NCI-H1417 (cell line): ENCODE measurements at places on chromosomes 11 and 22.

GRCh38 chr22:33640900-33641299 lies 279.4 kb downstream of the LARGE1 start:
- peak; percentile 59 for DNase-seq

DNA sequence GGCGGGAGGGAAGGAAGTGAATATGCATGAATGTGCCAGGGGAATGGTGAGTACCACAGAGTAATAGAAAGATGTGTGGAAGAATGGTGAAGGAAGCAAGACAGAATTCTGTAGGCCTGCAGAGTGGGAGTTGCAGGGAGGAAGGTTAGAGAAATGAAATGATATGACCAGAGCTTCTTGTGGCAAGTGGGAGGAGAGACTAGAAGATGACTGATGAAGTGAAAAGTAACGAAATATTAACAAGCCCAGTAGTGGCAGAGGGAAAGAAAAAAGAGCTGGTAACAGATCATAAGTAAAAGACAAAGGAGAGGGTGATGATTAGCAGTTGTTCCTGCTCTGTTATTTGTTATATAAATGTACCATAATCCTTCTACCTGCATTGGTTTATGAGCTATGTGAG lies 1.0 kb upstream of the ALKBH8 start:
- no peak for DNase-seq

- DNase-seq: no peak
Measured at GRCh38 chr22:17284888-17285287, 65.7 kb upstream of the ADA2 start.

- no peak for DNase-seq
Measured at GRCh38 chr11:61375761-61376108, 13.6 kb downstream of the TMEM138 start.

- DNase-seq: no peak
Measured at GRCh38 chr11:117433717-117434116, 106.1 kb downstream of the CEP164 start.

DNA sequence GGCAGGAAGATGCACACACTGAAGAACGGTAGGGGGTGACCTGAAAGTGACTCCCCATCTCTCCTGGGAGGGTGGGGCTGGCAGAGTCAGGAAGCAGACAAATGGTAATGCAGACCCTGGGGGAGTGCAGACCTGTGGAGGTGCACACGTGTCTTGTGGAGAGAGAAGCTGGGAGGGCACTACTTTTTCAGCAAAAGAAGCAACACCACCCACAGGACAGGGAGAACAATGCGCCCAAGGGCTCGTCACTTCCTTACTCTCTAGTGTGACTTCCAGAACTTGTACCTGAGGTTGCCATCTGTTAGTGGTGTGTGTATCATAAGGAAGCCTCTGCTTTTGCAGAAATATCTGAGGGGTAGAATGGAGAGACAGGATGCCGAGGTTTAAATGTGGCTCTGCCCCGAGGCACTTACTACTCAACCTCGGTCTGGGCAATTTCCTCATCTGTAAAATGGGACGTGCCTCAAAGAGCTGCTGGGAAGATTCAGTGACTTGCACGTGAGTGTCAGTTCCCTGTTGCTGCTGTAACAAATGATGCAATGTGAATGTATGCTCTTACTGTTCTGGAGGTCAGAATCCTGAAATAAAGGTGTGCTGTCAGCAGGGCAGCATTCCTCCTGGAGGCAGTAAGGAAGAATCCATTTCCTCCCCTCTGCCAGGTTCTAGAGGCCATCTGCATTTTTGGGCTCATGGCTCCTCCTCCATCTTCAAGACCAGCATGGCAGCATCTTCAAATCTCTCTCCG lies 323.4 kb downstream of the SHANK2 start:
- DNase-seq: no peak

DNA sequence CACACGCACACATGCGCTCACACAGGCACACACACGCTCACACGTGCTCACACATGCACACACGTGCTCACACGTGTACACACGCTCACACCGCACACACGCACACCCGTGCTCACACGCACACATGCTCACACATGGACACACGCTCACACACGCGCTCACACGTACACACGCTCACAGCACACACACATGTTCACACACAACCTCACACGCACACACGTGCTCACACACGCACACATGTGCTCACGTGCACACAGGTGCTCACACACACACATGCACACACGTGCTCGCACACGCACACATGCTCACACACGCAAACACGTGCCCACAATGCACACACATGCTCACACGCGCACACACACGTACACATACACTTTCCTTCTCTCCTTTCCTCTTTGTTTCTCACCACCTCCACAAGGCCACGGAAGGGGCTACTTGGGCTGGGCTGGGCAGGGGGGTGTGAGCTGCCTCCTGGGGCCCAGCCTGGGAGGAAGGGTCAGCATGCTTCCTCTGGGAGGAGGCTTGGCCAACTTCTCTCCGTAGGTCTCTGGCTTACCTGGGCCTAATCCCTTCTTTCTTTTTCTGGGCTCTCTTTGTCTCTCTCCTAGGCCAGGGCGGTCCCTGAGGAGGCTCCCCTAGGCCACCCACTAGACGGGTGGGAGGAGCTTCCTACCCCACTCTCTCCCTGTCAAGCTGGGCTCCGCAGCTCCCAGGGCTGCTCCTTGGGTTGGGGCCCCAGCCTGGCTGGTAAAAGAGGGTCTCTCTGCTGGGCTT lies 34.5 kb upstream of the PARVG start:
- no peak for DNase-seq

GRCh38 chr11:65129649-65130441 lies 4.5 kb downstream of the SYVN1 start:
- no peak for DNase-seq

GRCh38 chr11:103420593-103420992 lies 311.4 kb downstream of the DYNC2H1 start:
- DNase-seq: no peak

- peak; percentile 2 for DNase-seq
Measured at GRCh38 chr11:104333977-104334376, 170.0 kb upstream of the PDGFD start.

DNA sequence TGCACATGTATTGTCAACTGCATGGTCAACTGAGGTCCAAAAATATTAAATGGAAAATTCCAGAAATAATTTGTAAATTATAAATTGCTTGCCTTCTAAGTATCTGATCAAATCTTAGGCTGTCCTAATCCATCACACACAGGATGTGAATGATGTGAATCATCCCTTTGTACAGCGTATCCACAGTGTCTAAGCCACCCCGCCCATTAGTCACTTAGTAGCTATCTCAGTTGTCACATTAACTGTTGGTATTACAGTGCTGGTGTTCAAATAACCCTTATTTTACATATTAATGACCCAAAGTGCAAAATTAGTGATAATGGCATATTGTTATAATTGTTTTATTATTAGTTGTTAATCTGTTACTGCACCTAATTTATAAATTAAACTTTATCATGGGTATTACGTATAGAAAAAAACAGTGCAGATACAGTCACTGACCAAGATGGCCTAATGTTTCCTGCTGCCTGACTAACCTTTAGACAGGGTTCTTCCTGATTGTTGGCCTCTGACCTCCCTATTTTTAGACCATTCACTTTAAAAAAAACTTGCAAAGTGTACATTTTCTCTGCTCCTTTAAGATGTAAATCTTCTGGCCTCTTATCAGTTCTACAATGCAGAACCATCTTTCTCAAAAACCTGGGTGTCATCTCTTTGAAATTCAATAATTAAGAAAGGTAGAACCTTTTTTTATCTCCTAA lies 2.9 kb upstream of the SVIP start:
- no peak for DNase-seq

- no peak for DNase-seq
Measured at GRCh38 chr11:102926961-102927623, 28.4 kb downstream of the MMP13 start.

DNA sequence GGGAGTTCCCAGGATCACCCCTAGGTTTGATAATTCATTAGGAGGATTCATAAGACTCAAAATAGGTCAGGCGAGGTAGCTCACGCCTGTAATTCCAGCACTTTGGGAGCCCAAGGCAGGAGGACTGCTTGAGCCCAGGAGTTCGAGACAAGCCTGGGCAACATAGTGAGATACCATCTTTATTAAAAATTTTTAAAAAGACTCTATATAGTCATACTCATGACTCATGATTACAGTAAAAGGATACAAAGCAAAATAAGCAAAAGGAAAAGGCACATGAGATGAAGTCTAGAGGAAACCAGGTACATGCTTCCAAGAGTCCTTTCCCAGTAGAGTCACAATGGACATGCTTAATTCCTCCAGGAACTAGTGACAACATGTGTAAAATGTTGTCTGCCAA lies 13.9 kb upstream of the PTS start:
- DNase-seq: no peak

GRCh38 chr22:26401726-26402125 lies 27.3 kb upstream of the ASPHD2 start:
- no peak for DNase-seq

DNA sequence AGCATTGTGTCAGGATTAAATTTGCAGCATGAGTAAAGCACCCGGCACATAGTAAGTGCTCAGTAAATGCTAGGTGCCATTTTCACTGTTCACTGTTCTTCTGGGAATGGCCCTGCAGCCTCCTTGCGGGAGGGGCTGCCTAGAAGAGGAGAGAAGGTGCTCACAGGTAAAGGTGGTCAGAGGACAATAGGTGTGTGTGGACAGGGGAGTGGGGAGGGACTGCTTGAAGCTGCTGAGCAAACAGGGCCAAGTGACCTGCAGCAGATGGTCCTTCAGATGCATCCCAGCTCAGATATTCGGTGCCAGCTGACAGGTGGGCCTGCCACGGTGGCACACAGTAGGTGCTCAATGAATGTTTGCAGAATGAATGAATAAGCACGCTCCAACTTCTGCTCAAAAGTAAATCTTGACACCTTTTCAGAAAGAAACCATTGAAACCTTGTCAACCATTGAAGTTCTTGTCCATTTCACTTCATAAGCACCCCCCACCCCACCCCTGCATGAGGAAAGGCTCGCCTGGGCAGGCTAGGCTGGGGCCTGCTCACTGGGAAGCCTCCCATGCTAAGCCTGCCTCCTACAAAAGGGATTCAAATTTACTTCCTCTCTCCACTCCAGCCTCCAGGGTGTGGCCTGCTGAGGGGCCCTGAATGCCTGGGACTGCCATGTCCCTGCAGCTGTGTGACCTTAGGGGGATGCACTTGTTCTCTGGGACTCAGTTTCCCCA lies 1.6 kb downstream of the KIAA0930 start:
- DNase-seq: no peak

- no peak for DNase-seq
Measured at GRCh38 chr22:43824724-43825420, 12.8 kb upstream of the EFCAB6 start.

DNA sequence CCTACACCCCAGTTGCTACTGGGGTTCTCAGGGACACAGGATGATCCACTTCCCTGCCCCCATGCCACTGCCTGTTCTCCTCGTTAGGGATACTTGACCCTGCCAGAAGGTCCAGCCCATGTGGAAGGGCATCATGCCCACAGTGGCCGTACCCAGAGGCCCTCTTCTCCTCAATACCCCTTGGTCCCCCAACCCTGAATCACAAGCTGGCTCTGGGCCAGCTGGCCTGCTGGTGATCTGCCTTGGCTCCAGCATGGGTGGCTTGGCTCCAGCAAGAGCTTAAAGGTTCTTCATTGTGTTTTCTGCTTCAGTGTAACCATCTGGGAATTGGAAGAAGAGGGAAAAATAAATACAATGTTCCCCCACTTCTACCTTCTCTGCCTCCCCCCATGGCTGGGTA lies 11.1 kb upstream of the TPBGL start:
- DNase-seq: no peak

GRCh38 chr22:46929710-46930204 lies 167.3 kb downstream of the TBC1D22A start:
- DNase-seq: no peak

DNA sequence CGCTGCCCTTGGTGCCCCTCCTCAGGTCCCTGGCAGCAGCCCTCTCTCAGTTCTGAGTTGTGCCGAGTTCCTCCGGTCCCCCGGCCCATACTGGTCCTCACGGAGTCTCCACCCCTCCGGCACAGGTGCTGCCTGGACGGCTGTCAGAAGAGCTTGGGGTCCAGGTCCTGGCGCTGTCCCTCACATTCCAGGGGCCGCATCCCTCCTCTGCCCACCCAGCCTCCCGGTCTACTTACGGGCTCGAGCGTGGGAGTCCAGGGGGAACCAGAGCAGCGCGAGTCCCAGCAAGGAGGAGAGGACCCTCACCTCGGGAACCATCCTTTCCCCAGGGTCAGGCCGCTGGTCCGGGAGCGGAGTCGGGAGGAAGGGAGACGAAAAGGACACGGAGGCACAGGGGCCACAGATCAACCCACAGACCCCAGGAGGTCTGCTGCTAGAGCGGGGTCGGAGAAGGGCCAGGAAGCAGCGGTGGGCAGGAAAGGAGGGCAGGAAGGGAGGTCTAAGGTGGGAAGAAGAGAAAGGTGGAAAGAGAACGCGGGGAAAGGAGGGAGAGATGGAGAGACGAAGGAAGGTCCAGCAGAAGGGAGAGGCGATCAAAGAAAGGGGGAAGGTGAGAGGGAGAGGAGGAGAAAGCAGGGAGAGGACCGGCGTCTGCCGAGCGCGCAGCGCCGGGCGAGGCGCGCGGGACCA lies 510 bp downstream of the CHRDL2 start:
- no peak for DNase-seq

- DNase-seq: no peak
Measured at GRCh38 chr11:94150704-94151685, 22.4 kb downstream of the PANX1 start.

DNA sequence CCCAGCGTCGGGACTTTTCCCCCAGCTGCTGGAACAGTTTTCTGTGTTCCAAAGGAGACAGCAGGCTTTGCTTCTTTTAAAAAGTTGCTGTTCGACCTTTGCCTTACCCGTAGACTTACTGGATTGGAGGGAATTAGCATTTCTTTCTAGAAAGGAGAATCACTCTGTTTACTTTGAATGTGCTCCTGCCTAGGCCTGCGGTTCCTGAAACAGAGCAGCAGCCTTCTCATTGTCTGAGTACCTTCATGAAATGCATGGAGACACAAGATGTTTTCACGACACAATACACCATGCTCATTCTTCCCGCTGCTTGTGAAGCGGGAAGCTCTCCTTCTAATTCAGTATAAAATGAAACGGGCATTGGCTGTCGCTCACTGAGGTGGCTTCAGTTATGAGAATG lies 196.2 kb downstream of the TBC1D22A start:
- no peak for DNase-seq

- peak; percentile 80 for DNase-seq
Measured at GRCh38 chr11:32792948-32793475, 1.4 kb downstream of the CCDC73 start.

DNA sequence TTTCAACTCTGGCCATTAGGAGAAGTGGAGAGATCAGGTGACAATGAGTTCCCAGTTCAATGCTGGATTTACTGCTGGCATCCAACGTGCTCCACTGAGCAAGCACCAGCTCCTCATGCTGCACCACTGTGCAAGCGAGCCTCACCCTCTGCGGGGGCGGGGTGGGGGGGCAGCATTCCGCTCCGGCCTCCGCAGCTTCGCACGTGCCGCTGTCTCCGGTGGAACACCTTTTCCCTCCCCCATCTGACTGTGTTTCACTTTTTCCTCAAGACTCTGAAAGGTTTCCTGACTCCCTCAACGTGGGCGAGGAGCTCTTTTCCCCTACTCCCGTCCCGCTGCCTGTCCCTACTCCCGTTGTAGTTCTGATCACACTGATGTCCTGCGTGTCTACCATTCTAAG lies 835 bp upstream of the RHOD start:
- no peak for DNase-seq
